ENCODE measurements at places on chromosomes 3 and 15.

- DNase-seq, result no peak
Measured at GRCh38 chr3:103169289-103169688, 734.5 kb downstream of the ZPLD1 start.

GRCh38 chr3:24341668-24342067 is 153.0 kb downstream of the THRB start:
- DNase-seq, result no peak

DNA sequence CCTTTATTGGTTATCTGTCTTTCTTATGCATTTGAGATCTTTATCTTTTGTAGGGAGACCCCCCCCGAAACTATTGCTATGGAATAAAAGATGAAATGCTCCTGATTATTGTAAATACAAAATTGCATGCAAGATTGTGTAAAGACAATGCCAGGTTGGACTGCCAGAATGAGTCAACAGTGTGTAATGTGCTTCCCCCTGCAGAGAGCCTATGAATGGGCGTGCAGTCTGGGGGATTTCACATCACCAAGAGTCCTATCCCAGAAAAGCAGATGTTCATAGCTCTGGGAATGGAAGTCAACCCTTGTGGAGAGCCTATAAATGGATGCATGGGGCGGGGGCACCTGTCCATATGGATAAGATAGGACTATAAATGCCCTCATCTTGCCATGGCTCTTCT is 584.3 kb downstream of the NSUN3 start:
- no peak for DNase-seq

DNA sequence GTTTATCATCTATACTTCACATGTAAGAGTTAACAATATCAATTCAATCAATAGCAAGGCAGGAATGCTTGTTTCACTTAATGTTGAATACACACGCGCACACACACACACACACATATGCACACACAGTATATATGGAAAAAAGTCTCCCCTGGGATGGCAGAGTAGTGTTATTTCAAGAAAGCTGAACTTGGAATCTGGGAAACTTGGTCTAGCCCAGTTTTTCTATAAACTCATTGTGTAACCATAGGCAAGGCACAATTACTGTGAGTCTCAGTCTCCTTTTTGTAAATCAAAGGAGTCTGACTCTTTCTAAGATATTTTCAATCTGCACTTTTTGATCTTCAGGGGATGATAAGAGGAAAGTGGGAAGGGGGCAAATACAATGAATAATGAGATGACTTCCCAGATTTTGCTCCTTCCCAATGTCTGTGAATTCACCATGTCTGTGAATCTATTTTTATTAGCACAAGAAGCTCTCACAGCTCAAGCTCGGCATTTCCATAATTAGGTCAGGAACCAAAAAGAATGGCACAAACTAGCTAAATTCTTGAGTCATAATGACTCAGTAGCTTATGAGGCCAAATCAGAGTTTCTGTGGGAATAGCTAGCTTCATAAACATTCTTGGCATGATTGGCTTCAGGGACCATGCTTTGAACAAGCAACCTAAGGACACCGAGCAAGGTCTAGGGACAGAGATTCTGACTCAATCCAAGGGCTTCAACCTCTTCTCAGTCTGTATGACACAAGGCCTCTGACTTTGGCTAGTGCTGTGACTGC is 227.4 kb upstream of the DCBLD2 start:
- no peak for DNase-seq

- DNase-seq, result no peak
Measured at GRCh38 chr3:73449774-73450173, 175.0 kb downstream of the PDZRN3 start.

- DNase-seq, result no peak
Measured at GRCh38 chr15:63608989-63609388, 11.8 kb downstream of the FBXL22 start.

- DNase-seq, result no peak
Measured at GRCh38 chr3:118501152-118501551, 533.5 kb downstream of the IGSF11 start.

GRCh38 chr15:74046275-74046674 is 36.1 kb downstream of the GOLGA6A start:
- no peak for DNase-seq

DNA sequence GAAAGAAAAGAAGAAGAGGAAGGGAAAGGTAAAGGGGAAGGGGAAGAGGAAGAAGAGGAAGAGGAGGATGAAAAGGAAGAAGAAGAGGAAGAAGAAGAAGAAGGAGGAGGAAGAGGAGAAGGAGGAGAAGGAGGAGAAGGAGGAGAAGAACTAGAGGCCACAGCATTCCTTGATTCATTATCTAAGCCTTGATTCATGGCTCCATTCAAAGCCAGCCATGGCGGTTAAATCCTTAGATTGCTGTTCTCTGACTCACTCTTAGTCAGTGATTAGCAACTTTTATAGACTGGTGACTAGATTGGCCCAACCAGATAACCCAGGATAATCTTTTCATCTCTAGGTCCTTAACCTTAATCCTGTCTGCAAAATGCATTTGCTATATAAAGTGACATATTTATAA is 47.6 kb downstream of the OSTN start:
- no peak for DNase-seq

DNA sequence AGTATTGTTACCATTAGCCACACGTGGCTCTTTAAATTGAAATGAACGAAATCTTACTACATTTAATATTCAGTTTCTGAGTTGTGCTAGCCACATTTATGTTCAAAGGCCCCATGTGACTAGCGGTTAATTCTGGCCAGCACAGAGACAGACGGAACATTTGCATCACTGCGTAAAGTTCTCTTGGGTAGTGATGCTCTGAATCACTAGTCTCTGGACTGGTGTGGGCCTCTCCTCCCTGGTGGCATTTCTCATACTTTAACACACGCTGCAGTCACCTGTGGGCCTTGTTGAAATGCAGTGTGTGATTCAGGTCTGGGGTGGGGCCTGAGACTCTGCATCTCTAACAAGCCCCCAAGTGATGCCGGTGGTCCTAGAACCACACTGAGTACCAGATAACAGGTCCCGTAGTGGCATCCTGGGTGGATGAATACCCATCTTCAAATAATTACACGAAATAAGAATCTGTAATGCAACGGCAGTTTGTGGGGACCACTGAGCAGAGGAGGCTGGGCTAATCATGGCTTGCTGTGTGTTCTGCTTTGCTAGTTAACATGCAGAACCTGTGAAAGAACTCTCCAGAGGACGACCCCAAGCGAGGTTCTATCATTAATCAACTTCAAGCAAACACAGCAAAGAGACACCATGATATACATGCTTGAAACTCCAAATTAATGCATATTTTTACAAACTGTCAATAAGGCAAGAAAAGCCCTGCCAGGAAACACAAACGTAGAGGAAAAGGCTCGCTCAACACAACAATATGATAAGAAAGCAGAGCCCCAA is 623.8 kb downstream of the FOXP1 start:
- DNase-seq, result no peak

- DNase-seq, result no peak
Measured at GRCh38 chr3:163450698-163451097, 1627.6 kb downstream of the SI start.

DNA sequence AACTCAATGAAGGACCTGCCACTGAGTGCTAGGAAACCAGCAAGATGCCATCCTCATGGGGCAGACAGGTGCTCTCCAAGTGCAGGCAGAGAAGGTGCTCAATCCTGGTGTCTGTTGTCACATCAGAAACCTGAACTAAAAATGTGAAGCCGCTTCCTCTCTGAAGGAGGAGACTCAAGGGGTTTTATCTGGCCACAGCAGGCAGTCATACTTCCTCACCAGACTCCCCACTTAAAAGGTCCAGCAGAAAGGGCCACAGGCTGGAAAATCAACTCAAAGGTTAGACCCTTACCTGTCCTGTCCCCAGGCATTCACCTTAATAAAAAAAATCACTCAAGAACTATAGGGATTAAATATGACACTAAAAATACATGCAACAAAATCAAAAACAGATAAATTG is 4.8 kb downstream of the CCDC12 start:
- DNase-seq, result peak; percentile 39

DNA sequence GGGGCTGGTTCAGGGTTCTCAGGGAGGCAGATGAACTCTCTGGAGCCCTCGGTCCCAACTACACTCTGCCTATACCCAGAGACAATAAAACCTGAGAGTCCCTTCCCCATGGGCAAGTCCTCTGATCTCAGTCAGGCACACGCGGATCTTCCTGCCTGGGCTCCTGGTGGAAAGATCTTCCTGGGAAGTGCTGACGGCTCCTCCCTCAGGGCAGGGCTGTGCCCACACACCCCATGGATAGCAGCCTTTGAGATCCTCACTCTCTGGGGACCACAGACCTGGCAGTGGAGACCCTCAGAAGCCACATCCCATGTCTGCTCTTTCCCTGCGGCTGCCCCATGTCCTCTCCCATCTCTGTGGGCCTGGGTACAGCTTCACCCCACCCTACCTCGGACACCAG is 10.4 kb downstream of the SH2D7 start:
- DNase-seq, result no peak

GRCh38 chr3:43559961-43560360 is 61.9 kb downstream of the ANO10 start:
- DNase-seq, result no peak

GRCh38 chr3:72976281-72976741 is 20.3 kb upstream of the PPP4R2 start:
- no peak for DNase-seq

DNA sequence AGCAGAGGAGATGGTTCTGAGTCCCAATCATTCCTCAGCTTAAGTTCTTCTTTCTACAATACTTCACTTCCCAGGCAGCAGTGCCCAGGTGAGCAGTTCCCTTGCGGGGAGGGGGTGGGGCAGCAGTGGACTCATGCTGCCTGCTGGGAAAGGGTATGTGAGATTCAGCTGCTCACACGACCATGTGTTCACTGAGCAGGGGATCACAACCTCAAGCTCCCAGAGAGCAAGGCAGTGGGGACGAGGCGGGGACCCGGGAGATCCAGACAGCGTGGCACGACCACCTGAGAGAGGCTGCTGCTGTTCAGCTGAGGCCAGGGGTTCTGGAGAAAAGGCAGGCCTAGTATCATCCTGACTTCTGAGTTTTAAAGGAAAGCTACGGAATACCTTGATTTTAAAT is 166.6 kb downstream of the XXYLT1 start:
- no peak for DNase-seq

GRCh38 chr15:66778314-66778665 is 76.3 kb downstream of the SMAD6 start:
- DNase-seq, result no peak

Data from activated CD4-positive, alpha-beta T cell treated with anti-CD3 and anti-CD28 coated beads, Interleukin-2, amount 10 ng/mL, durations not matched to agents 7 days and 5 days (primary cell).